Stimulated activated CD8-positive, alpha-beta memory T cell treated with anti-CD3 and anti-CD28 coated beads, Interleukin-7, amount 100 ng/mL, for 24 hours (primary cell): ENCODE measurements at places on chromosomes 1 and 21.

DNA sequence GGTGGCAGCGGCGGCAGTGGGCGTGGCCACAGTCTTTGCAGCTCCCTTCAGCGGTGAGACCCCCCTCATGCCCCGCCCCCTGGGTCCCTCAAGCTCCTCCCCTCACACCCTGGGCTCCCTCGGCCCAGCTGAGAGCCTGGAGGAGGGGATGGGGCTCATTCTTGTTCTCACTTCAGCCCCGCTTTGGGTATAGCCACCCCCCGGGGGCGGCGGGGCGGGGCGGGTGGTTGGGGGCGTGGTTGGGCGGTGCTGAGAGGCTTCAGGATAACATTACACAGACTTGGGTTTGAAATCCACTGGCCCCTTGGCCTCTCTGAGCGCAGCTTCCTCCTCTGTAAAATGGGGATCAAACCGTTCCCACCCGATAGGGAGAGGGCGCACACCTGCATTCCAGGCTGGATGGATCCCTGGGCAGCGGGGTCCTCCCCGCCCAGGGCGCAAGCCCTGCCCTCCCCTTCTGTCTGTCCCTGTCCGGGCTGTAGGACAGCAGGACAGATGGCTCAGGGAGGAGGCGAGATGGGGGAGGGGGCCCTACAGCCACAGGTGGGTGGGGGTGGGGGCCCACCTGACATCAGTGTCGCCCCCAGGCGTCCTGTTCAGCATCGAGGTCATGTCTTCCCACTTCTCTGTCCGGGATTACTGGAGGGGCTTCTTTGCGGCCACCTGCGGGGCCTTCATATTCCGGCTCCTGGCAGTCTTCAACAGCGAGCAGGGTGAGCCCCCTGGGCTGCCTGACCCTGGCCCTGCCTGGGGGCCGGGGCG is 5.1 kb downstream of the CLCNKA start:
- DNase-seq = no peak

- DNase-seq = no peak
These were observed 497.1 kb downstream of the AGBL4 start for GRCh38 chr1:49526672-49527071.

- no peak for DNase-seq
These were observed 25.3 kb downstream of the RRAGC start for GRCh38 chr1:38834221-38834782.

DNA sequence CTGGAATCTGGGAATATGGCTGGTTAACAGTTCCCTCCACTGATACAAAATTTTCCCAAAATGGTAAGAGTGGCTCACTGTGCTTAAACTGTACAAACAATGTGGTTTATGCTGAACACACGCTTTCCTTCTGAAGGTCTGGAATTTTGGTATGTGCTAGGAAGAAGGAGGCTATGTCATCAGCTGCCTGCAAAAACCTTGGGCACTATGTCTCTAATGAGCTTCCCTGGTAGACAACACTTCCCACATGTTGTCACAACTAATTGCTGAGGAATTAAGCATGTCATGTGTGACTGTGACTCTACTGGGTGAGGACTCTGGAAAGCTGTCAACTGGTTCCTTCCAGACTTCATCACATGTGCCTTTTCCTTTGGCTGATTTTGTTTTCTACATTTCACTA is 29.2 kb downstream of the IPP start:
- DNase-seq = no peak

GRCh38 chr1:246300626-246301549 is 206.2 kb downstream of the SMYD3 start:
- DNase-seq = no peak

GRCh38 chr1:202987922-202988583 is 19.1 kb upstream of the TMEM183A start:
- DNase-seq = no peak

DNA sequence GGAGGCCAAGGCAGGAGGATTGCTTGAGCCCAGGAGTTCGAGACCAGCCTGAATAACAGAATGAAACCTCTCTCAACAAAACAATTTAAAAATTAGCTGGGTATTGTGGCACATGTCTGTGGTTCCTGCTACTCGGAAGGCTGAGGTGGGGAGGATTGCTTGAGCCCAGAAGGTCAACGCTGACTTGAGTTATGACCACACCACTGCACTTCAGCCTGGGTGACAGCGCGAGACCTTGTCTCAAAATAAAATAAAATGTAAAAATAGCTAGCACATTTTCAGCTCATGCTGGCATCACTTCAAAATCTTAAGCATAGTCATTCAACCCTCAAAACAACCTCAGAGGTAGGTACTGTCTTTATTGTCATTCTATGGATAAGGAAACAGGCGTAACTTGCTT is 6.4 kb downstream of the JAK1 start:
- DNase-seq = no peak

- DNase-seq = no peak
These were observed 1.1 kb upstream of the OBSCN start for GRCh38 chr1:228206582-228207351.

GRCh38 chr1:168110896-168111545 is 25.7 kb downstream of the GPR161 start:
- no peak for DNase-seq

- no peak for DNase-seq
These were observed 73.7 kb downstream of the UBE2T start for GRCh38 chr1:202268032-202268431.

GRCh38 chr1:99069146-99069545 is 64.5 kb upstream of the PLPPR5 start:
- DNase-seq = no peak
